Suppressor macrophage treated with lipopolysaccharide for 1 hour (primary cell): ENCODE measurements at places on chromosomes 7 and 10.
A peak's percentile ranks its signal among the peaks of the same experiment; 100 is the strongest.

- no peak for DNase-seq
Observed at GRCh38 chr10:3723766-3724165, 61.2 kb downstream of the KLF6 start.

DNA sequence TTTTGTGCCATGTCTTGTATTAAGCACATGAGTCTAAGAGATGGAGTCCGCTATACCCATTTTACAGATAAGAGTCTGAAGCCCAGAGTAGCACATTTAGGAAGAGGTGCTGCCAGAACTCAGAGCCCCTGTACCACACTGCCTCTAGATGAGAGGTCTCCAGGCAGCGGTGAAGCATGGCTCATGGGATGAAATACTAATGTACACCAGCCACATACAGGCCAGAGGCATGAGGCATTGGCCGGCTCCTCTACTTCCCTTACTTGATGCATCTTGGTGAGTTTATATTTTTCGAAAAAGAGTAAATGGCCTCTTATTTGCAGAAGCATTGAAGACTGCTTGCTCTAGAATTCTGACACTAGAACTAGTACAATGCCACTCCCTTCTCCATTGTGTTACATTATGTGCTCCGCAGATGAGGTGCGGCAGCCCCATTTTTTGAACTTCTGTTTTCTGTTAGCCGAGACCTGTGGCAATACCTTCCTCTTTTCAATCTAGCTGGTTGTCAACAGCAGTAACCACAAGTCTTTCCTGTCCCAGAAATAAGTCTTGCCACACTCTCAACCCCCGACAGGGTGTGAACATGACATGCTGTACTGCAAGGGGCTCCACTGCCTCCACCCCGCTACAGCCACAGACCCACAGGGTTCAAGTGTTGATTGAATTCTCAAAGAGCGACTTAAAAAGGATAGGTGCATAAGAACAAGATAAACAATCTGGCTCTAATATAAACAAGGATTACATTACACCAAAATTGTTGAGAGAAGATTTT lies 145.3 kb downstream of the CELF2 start:
- peak; percentile 81 for DNase-seq

- peak; percentile 27 for DNase-seq
Observed at GRCh38 chr7:2785071-2785500, 59.0 kb downstream of the GNA12 start.

DNA sequence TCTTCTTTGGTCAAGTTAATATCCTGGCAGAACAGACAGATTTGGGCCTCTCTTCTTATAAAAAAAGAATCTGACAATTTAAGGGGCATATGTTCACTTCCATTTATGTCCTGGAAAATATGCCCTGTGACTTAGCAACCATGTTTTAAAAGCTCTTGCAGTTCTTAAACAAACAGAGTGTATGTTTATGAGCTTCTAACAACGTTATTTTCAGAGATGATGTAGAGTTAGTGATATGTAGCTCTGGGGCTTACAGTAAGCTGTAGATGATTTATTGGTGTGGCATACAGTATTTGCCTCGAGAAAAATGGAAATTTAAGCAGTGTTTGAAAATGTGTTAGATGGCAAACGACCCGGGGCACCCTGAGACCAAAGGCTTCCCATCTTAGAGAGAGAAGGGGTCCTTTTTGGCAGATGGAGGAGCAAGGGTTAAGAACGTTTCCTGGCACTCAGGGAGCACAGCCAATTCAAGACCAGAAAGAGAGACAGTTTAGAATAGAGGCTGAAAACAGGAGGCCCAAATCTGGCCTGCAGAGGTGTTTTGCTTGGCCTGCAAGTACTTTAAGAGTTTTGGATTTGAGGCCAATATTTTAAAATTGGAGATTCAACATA lies 397.5 kb downstream of the KCNMA1 start:
- DNase-seq = no peak

GRCh38 chr7:43572516-43573049 lies 10.3 kb upstream of the STK17A start:
- DNase-seq = peak; percentile 97

DNA sequence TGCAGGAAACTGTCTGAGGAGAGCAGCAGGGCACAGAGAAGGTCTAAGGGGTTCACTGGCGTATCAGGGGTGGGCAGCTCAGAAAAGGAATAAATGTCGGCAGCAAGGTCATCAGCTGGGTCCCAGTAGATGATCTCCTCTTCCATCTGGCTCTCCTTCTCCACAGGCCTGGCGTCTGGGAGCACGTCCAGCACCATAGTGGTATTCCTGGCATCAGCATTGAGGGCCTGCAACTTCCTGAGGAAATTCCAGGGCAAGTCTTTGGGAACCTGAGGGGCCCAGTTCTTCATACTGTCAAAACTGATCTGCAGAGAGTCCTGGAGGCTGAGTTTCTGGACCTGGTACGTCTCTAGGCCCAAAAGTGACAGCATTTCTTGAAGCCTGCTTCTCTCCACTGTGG lies 9.6 kb upstream of the MRPS24 start:
- DNase-seq = no peak

GRCh38 chr7:70481570-70482123 lies 650.3 kb upstream of the GALNT17 start:
- DNase-seq = no peak

- DNase-seq = no peak
Observed at GRCh38 chr7:70393956-70394355, 738.0 kb upstream of the GALNT17 start.

GRCh38 chr10:104049504-104050250 lies 36.0 kb downstream of the COL17A1 start:
- DNase-seq = peak; percentile 42

- no peak for DNase-seq
Observed at GRCh38 chr7:143360788-143361551, 1.5 kb downstream of the FAM131B start.

DNA sequence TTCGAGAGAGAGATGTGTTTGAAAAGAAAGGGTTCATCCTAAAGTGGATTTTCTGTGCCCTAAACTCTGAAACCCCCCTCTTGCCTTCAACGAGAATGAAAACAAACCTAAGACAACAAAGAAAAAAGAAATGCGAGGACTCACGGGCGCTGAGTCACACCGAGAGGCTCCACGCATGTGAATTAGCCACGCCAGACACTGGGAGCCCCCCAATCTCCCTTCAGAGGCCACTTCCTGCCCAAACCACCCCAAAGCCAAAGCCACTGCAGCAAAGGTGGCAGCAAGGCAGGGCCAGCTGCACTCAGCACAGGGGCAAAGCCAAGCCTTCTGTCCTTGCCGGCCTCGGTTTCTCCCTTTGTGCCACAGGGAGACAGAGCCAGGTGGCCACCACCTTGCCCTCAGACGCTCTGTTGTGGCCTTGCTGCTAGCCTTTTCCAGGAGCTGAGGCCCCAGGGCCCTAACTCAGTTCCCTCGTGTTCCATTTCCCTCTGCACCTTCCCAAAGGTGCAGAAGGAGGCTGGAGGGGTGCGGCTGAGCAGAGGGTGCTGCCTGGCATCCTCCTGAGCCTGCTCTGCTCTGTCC lies 93.3 kb downstream of the FAM53B start:
- DNase-seq = no peak

DNA sequence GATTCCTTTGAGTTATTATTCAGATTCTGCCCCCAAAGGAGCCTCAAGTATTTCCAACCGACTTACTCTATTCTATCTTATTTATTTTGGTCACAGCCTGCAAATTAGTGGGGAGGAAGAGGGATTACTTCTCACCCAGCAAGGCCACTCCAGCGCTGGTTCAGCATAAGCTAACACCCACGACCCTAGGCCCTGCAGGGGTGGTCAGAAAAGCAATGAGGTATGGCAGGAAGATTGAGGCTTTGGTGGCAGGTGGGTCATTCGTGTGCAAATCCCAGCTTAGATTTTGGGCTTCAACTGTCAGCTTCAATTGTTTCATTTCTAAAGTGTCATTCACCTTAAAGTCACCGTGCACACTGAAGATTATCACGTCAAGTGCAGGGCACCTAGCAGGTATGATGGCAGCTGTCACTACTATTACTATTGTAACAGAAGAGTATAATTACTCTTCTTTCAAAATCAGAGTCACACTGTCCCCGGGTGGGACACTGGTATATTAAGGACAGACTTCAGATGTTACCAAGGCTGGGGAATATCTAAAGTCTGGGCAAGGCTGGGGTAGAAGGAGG lies 48.8 kb upstream of the OPTN start:
- no peak for DNase-seq

GRCh38 chr7:35268953-35269352 lies 15.1 kb upstream of the TBX20 start:
- DNase-seq = no peak

DNA sequence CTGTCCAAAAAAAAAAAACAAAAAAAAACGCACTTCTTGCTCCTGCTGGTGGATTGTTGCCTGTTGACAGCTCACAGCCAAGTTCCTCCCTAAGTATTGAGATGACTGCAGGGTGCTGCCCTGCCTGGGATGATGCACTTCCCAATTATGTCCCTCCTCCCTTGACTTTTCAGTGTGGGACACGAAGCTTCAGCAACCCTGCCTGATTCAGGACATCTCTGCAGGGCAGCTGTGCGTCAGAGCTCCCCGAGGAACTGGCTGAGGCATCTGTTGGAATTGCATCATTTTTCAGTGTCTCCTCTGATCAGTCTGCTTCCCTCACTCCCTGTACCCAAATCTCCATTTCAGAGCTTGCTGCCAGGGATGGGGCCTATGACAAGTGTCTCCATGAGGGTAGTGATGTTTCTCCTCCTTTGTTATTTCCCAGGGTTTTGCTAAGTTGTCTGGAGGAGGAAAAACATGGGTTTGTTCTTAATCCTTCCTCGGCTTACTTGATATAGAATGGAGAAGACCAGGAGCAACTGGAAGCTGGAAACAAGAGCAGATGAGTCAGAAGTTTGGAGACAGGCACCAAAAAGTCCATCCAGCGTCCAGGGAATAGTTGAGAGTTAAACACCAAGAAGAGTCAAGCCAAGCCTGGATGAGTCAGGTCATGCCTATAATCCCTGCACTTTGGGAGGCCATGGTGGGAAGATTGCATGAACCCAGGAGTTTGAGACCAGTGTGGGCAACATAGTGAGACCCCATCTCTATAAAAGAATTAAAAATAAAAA lies 355.1 kb downstream of the GALNT17 start:
- DNase-seq = no peak

DNA sequence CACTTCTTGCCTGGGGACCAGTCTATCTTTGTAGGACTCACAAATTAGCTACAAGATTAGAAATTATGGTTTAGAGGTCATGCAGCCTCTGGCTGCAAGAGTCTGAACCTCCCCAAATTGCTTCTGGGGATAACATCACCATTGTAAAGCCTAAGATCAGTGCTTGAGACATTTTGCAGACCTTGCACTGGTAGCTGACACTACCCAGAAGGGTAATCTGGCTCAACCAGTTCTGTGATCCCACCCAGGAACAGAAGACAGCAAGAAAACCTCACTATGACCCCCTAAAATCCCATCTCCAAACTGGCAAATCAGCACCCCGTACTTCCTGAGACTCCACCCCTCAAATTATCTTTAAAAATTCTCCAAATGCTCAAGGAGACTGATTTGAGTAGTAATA lies 58.2 kb upstream of the CDK13 start:
- DNase-seq = no peak

DNA sequence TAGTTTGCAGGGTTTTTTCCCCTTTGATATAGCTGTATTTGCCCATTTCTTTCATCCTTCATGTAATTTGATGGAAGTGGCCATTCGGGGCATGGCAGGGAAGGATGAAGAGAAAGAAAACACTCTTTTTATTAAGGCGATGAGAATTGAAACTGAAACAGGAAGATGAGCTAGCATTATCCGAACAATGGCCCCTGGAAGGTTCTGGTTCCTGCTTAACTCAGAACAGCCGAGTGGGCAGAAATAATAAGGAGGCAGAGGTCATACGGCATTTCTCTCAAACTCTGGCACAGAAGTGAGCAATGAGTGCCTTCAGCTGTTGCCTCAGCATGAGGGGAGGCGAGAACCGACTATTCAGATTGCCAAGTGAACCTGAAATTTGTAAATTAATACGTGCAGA lies 113.2 kb upstream of the MYO3A start:
- DNase-seq = peak; percentile 78

GRCh38 chr7:129986600-129986999 lies 33.8 kb upstream of the UBE2H start:
- DNase-seq = no peak

DNA sequence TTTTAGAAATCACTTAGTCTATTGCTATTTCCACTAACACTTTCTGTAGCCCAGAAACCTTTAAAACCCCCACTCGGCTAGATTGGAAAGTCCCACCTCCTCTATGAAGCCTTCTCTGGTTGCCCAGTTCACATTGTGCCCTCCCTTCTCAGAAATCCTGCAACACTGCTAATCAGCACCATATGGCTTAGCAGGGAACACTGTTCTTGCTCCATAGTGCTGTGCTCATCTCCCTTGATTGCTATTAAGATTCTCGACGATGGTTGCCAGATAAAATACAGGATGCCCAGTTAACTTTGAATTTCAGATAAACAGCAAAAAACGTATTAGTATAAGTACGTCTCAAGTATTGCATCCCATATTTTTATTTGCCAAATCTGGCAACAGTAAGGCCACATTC lies 40.1 kb upstream of the XPNPEP1 start:
- no peak for DNase-seq

- peak; percentile 42 for DNase-seq
Observed at GRCh38 chr7:157404845-157405481, 68.2 kb downstream of the DNAJB6 start.

DNA sequence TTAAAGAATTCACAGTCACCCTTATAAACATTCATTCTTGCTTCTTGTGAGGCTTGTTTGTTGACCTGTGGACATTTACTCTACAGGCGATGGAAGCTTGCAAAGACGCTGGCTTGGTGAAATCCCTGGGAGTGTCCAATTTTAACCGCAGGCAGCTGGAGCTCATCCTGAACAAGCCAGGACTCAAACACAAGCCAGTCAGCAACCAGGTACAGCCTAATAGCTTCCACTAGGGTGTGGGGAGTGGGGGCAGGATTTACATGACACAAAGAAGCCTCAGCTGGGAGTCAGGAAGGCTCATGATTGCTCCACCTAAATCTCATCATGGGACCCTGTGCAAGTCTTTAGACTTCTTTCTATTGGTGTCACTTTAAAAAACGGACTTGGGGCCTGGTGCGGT lies 29.0 kb downstream of the AKR1D1 start:
- DNase-seq = no peak

GRCh38 chr7:141884539-141885225 lies 31.5 kb upstream of the OR9A4 start:
- DNase-seq = peak; percentile 77

GRCh38 chr7:45586542-45587520 lies 12.7 kb downstream of the ADCY1 start:
- DNase-seq = no peak

DNA sequence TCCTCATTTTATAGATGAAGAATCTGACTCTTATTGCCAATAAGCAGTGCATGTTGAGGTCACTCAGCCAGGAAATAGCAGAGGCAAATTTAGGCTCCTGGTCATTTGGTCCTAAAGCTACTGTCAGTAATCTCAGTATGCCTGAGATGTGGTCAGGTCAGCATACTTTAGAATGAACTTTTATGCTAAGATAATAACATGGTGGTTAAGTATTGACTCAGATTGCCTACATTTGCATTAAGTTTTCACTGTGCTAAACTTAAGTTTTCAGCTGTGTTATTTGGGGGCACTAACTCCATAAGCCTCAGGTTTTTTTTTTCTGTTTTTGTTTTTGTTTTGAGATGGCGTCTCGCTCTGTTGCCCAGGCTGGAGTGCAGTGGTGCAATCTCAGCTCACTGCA lies 35.9 kb upstream of the CCSER2 start:
- no peak for DNase-seq
